ENCODE measurements at places on chromosomes 3 and 15. TPM values are rescaled to one million over a fixed set of nuclear protein-coding genes. Genes with fewer than 3 reads are reported as not detected.

CCK gene
- not detected for total RNA-seq

GOLGA6L4 gene
- total RNA-seq, result 0.16 TPM

CEP19 gene
- total RNA-seq, result 1.6 TPM

MEX3B gene
- total RNA-seq, result 11.5 TPM

PATL2 gene
- total RNA-seq, result not detected
